ENCODE measurements at places on chromosomes 3 and 15. TPM values are rescaled to one million over a fixed set of nuclear protein-coding genes. Genes with fewer than 3 reads are reported as not detected.

Gene ITIH3
- total RNA-seq: not detected

Gene CELSR3
- total RNA-seq: 7.5 TPM

Gene EOMES
- 1.4 TPM for total RNA-seq

Gene GOLGA6A
- total RNA-seq: not detected

Gene SLC38A3
- not detected for total RNA-seq

Gene CHST13
- not detected for total RNA-seq

Gene RAB6B
- 2.7 TPM for total RNA-seq

Gene KNG1
- not detected for total RNA-seq

Gene CISH
- total RNA-seq: 319 TPM

Gene C3orf52
- 3.3 TPM for total RNA-seq

Gene NPAP1
- total RNA-seq: not detected

DNA sequence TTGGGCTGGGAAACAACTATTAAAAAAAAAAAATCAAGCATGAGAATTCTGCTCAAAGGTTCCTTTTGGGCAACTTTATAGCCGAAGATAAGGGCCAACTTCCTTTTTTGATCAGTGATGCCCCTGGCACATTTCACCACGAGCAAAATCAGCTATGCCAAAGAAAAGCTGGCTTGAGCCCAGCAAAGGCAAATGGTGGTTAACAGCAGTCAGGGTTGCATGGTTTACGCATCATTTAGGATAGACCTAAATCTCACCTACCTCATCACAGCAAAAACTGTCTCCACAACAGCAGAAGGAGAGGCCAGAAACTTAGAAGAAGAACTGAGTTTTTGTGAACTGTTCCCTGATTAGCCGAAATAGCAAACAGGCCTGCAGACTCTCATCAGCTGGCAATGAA, 220.1 kb upstream of the CDIN1 start:
- H3K36me3 ChIP-seq: no peaks in the 10 kb centered on the region
- no peaks in the 10 kb centered on the region for H3K4me1 ChIP-seq
- H3K4me3 ChIP-seq: no peak overlapping the region
- no peak overlapping the region for H3K27ac ChIP-seq

GRCh38 chr3:191327526-191327925, 1.7 kb upstream of the CCDC50 start:
- H3K27me3 ChIP-seq: peaks cover 15% of the 10 kb centered on the region
- H3K4me1 ChIP-seq: peaks cover 7% of the 10 kb centered on the region
- no peak for DNase-seq
- no peak overlapping the region for H3K4me3 ChIP-seq

GRCh38 chr3:141410846-141411245, 42.5 kb downstream of the ZBTB38 start:
- H3K27ac ChIP-seq: peak overlapping the region; percentile 92
- peaks cover 54% of the 10 kb centered on the region for H3K36me3 ChIP-seq
- peak overlapping the region; percentile 56 for H3K4me3 ChIP-seq
- H3K27me3 ChIP-seq: no peaks in the 10 kb centered on the region
- no peak for DNase-seq

- H3K27me3 ChIP-seq: no peaks in the 10 kb centered on the region
- H3K4me1 ChIP-seq: peaks cover 2% of the 10 kb centered on the region
- H3K27ac ChIP-seq: no peak overlapping the region
- H3K4me3 ChIP-seq: no peak overlapping the region
These were observed 172.6 kb upstream of the TNIK start for GRCh38 chr3:171632766-171633165.

- H3K4me1 ChIP-seq: peaks cover 6% of the 10 kb centered on the region
- H3K36me3 ChIP-seq: peaks cover 13% of the 10 kb centered on the region
- H3K27ac ChIP-seq: no peak overlapping the region
- H3K4me3 ChIP-seq: no peak overlapping the region
These were observed 25.7 kb downstream of the GPD1L start for GRCh38 chr3:32132121-32132520.

DNA sequence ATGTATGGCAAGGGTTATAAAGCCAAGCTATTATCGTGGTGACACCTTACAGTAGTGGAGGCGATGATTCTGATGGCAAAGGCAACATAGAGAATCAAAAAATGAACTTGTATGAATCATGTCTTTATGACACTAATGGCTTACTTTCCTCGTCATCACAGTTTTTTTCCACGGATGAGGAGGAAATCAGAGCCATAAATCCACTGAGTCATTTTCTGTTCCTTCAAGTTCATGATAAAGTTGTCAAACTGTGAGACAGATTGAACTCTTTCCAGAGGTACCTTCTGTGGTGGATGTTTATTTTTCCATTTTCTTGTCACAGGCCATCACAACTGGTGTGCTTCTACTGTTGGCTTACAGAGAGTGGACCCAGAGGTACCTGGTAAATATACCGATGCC, 8.5 kb downstream of the TMEM212 start:
- H3K27me3 ChIP-seq: peaks cover 8% of the 10 kb centered on the region
- H3K36me3 ChIP-seq: peaks cover 3% of the 10 kb centered on the region
- no peak overlapping the region for H3K27ac ChIP-seq
- no peak overlapping the region for H3K4me3 ChIP-seq
- peaks cover 4% of the 10 kb centered on the region for H3K4me1 ChIP-seq
- no peak for DNase-seq

DNA sequence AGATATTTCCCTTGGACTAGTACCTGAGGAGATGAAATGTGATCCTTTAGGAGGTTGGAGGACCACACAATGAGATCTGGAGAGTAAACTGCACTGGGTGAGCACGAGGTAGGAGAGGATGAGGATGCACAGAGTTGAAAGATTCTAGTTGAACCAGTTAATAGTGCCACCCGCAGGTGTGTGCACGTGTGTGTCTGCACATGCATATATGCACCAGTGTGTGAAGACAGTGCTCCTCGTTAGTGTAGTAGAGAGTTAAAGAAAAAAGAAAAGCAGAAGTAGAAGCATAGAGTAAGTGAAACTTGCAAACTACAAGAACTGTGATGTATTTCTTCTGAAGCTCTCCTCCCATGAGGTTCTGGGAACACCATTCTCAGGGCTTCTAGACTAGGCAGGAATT, 8.4 kb downstream of the MED12L start:
- DNase-seq: no peak
- H3K27me3 ChIP-seq: peaks cover 19% of the 10 kb centered on the region
- H3K4me3 ChIP-seq: no peak overlapping the region
- no peaks in the 10 kb centered on the region for H3K4me1 ChIP-seq

- H3K36me3 ChIP-seq: no peaks in the 10 kb centered on the region
- no peak for DNase-seq
- H3K4me3 ChIP-seq: no peak overlapping the region
- H3K27me3 ChIP-seq: no peaks in the 10 kb centered on the region
- H3K27ac ChIP-seq: no peak overlapping the region
These were observed 796.5 kb downstream of the GRM7 start for GRCh38 chr3:7657214-7658112.

GRCh38 chr3:123854905-123855304, 29.2 kb downstream of the MYLK start:
- peaks cover 7% of the 10 kb centered on the region for H3K27me3 ChIP-seq
- H3K27ac ChIP-seq: no peak overlapping the region
- H3K4me3 ChIP-seq: no peak overlapping the region

- H3K36me3 ChIP-seq: no peaks in the 10 kb centered on the region
- H3K4me1 ChIP-seq: no peaks in the 10 kb centered on the region
These were observed 1016.6 kb upstream of the CADM2 start for GRCh38 chr3:83941990-83942745.

DNA sequence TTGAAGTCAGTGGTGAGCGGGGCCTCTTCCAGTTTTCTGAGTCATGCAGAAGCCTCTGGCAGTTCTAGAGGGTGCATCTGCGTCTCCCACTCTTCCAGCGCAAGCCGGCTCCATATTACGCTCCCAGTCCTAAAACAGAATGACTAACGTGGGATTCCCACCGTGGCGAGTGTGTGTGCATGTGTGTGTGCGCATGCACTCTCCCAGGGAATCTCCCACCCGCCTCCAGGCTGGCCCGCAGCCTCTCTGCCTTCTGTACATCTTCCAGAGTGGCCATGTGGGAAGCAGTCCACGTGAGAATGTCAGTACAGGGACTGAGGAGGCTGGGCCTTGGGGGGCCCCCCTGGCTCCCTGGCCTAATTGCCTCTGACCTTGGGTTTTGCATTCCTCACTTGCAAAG, 87.7 kb downstream of the LSM3 start:
- H3K27me3 ChIP-seq: peaks cover 12% of the 10 kb centered on the region
- no peaks in the 10 kb centered on the region for H3K36me3 ChIP-seq
- no peak overlapping the region for H3K4me3 ChIP-seq
- no peak overlapping the region for H3K27ac ChIP-seq

DNA sequence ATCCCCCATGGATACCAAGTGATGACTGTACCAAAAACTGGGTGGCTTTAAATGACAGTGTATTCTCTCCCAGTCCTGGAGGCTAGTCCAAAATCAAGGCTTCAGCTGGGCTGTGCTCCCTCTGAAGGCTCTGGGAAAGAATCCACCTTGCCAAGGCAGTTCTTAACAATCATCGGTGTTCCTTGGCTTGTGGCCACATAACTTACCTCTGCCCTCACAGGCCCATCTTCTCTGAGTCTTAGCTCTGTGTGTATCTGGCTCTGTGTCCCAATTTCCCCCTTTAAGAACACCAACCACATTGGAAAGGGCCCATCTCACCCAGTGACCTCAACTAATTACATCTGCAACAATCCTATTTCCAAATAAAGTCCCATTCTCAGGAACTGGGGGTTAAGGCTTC, 503.0 kb upstream of the PROK2 start:
- peaks cover 19% of the 10 kb centered on the region for H3K27me3 ChIP-seq
- H3K4me1 ChIP-seq: peaks cover 9% of the 10 kb centered on the region
- no peak overlapping the region for H3K4me3 ChIP-seq
- no peaks in the 10 kb centered on the region for H3K36me3 ChIP-seq

DNA sequence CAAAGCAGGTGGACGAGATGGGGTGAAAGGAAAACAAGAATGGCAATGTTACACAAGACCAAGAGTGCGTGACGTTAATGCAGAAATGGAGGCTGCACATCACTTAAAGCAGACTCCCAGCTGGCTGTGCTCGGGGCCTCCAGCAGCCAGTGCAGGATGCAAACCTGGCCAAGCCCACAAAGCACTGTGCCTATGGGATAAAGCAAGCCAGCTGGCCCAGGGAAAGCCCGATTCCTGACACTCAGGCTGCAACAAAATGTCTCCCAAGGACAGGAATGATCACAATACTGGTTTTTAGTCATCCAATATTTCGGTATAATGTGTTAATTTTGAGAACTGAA, 86.2 kb downstream of the SEC22A start:
- DNase-seq: no peak
- H3K27ac ChIP-seq: no peak overlapping the region
- no peaks in the 10 kb centered on the region for H3K4me1 ChIP-seq
- H3K36me3 ChIP-seq: no peaks in the 10 kb centered on the region

GRCh38 chr3:152676810-152677379, 158.0 kb upstream of the P2RY1 start:
- no peak overlapping the region for H3K4me3 ChIP-seq
- H3K27me3 ChIP-seq: peaks cover 5% of the 10 kb centered on the region
- DNase-seq: no peak
- no peaks in the 10 kb centered on the region for H3K36me3 ChIP-seq
- H3K4me1 ChIP-seq: no peaks in the 10 kb centered on the region

DNA sequence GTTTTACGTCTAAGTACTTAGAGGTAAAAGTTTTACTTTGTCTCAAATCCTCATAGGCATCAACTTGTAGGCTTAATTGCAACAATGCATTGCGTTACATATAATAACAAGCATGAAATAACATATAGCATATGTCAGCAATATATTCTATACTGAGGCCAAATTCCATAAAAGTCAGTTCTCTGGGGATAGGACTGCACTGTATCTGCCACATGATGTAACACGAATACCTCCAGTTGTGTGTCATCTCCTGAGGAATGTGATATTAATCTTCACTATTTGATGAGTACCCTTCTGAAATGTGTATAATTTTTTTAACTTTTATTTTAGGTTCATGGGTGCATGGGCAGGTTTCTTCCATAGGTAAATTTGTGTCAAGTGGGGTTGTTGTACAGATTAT, 126.4 kb downstream of the IMPG2 start:
- no peaks in the 10 kb centered on the region for H3K36me3 ChIP-seq
- DNase-seq: no peak
- H3K4me1 ChIP-seq: no peaks in the 10 kb centered on the region
- H3K27me3 ChIP-seq: peaks cover 5% of the 10 kb centered on the region

GRCh38 chr3:197711973-197712707, 24.6 kb downstream of the RUBCN start:
- H3K36me3 ChIP-seq: peaks cover 20% of the 10 kb centered on the region
- no peaks in the 10 kb centered on the region for H3K27me3 ChIP-seq
- peak overlapping the region; percentile 86 for H3K27ac ChIP-seq
- peaks cover 35% of the 10 kb centered on the region for H3K4me1 ChIP-seq

- no peak overlapping the region for H3K4me3 ChIP-seq
- H3K4me1 ChIP-seq: no peaks in the 10 kb centered on the region
- H3K36me3 ChIP-seq: no peaks in the 10 kb centered on the region
- no peak for DNase-seq
- H3K27ac ChIP-seq: no peak overlapping the region
These were observed 103.9 kb upstream of the ALDH1A3 start for GRCh38 chr15:100775581-100776185.

Measured in activated CD4-positive, alpha-beta memory T cell treated with anti-CD3 and anti-CD28 coated beads for 36 hours (primary cell).